ENCODE measurements at places on chromosomes 5 and 9. TPM values are rescaled to one million over a fixed set of nuclear protein-coding genes. Genes with fewer than 3 reads are reported as not detected.

ANXA1 gene
- 35.2 TPM for total RNA-seq

CNOT8 gene
- 55.7 TPM for total RNA-seq

DNA sequence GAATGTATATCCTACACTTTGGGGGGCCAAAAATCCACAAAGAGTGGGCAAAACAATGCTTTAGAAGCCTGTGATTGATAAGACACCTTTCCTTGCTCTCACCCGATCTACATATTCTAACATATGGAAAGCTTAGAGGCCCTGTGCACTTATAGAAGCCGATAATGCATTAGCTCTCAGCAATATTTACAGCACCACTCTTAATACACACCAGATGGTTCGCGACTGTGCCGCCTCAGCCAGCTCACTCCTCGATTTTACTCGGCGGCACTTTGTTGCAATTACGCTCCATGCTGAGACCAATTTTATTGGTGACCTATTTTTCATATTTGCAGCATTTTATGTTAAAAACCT lies 18.8 kb downstream of the NR2F1 start:
- no peak overlapping the region for H3K4me3 ChIP-seq
- H3K36me3 ChIP-seq: peaks cover 5% of the 10 kb centered on the region
- peaks cover 32% of the 10 kb centered on the region for H3K27me3 ChIP-seq
- no peak for DNase-seq

DNA sequence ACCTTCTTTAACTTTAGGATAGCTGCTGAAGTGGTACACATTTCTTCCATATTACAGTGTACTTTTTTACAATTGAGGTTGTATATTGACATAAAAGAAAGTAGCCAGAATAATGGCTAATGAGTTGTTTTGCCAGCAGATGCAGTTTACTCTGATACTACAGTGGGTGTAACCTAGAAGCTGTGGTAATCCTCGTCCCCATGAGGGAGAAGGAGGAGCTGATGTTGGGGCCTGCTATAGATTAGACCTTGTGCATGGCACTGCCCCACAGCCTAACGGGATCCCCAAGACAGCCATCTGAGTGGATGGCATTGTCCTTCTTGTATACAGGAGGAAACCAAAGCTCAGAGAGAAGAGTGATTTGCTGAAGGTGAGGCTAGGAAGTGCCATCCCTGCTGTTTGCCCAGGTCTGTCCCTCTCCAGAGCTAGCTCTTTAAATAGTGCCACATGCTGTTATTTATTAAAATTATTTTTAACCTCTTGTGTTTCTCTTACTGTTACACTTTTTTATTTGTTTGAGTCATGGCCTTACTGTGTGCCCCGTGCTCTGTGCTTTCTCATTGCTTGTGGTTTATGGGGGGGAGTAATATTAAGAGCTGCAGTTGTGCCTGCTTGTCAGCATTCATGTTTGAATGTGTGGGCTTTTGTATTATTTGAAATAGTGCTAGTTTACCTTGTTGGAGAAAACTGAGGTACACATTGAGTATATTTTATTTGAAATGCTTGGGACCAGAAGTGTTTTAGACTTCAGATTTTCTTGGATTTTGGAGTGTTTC lies 65.3 kb downstream of the ICE1 start:
- peaks cover 9% of the 10 kb centered on the region for H3K4me1 ChIP-seq
- H3K36me3 ChIP-seq: peaks cover 10% of the 10 kb centered on the region
- H3K4me3 ChIP-seq: no peak overlapping the region
- DNase-seq: no peak
- H3K27me3 ChIP-seq: no peaks in the 10 kb centered on the region
- H3K27ac ChIP-seq: no peak overlapping the region

DNA sequence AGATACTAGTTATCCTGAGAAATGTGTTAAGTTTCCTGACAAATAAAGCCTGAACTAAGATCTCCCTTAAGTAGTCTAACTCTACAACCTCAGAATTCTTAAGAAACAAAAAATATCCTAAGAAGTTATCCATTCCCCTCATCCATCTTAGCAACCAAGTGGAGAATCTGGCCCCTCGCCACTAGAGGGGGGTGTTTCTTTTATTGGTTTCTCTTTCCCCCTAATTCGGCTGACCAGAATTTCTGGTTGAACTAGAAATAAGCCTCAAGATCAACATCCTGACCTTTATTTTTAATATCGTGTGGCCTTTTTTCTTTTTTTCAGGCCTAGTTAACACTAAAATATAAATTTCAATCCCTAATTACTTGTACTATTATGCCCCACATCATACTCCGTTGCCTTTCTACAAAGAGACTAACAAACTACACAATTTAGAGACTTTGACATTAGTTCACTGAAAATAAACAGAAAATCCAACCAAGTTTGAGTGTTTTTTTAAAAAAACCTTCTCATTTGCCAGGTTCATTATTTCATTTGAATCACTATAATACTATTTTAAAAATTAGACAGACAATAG lies 14.3 kb upstream of the NR4A3 start:
- DNase-seq: peak; percentile 43
- H3K36me3 ChIP-seq: no peaks in the 10 kb centered on the region
- no peak overlapping the region for H3K27ac ChIP-seq
- H3K27me3 ChIP-seq: peaks cover 26% of the 10 kb centered on the region

DNA sequence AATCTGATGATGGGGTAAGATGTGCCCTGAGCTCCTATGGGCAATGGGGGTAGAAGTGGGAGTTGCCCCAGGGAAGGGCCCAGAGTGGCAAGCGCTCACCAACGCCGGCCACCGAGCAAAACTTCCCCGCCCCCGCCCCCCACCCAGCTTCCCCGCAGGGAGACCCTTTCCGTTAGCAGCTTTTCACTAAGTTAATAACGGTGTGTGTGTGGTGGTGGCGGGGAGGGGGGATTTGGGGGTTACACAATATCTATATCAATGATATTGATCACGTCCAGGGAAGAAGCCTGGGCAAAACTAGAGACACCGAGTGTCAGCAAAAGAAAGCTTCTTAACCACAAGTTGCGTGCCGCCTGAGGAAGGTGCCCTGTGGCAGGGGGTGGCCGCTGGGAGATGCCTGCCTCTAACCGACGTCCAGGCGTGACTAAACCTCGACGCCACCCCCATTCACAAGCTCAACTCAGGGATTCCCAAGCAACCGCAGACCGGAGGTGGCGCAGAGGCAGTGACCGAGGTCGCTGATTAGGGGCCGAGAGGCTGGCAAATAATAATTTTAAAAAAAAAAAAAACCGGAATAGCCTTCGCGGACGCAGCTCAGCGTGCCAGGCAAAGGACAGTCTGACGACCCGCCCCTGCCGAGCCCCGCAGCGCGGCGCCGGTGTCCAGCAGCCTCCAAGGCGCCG lies 222.6 kb downstream of the MEF2C start:
- H3K36me3 ChIP-seq: peaks cover 5% of the 10 kb centered on the region
- no peak overlapping the region for H3K27ac ChIP-seq
- peaks cover 17% of the 10 kb centered on the region for H3K4me1 ChIP-seq
- H3K27me3 ChIP-seq: peaks cover 64% of the 10 kb centered on the region
- DNase-seq: no peak
